ENCODE measurements at places on chromosomes 12 and 14.

GRCh38 chr12:10720974-10721650 lies 2.0 kb downstream of the YBX3 start:
- no peak for DNase-seq

- no peak for DNase-seq
These were observed 5.6 kb upstream of the ACTN1 start for GRCh38 chr14:68984686-68985085.

DNA sequence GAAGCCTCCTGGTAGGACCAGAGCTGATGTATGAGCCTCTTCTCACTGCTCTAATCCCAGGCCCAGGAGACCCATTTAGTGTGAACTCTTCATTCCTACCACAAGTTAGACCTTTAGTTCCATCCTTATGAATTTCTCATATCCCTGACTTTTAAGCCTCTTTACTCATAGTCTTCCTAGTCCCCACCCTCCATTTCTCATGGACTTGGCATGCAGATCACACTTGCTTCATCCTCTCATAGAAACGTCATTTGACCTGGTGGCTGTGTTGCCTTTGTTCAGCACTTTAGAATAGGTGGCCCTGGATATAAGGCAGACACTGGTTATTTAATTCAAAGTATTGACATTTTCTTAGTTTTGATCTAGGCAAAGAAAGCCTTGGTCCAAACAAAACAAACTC lies 99.5 kb downstream of the SLC16A7 start:
- DNase-seq = no peak

DNA sequence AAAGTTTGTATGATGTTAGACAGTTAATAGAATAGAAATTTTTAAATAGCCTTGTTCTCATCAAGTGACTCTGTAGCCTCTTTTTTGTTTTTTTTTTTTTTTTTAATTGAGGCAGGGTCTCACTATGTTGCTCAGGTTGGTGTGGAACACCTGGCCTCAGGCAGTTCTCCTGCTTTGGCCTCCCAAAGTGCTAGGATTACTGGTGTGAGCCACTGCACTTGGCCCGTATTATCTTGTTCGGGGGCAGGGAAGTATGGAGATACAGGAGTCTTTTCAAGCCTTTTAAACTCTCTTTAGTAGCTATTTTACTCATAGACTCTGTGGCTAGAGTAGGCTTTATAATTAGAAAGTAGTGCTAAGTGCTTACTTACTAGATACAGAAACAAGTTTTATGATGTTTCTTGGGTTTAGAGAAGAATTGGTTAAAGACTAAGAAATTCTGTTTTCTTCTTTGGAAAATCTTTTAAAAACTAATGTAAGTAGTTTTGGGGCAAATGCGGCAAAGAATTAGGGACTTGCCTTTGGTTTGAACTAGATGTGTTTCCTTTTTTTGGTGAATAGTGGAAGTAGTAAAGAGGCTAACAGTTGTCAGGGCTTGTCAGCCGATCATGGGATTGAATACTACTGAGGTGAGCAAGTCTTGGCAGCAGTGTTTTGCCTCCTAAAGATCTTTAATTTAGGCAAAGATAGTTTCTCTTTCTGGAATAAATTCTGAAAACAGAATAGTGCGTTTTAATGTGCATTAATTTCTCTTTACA lies 31.3 kb downstream of the FBXO34 start:
- no peak for DNase-seq

GRCh38 chr14:103367995-103368394 lies 17.2 kb upstream of the MARK3 start:
- no peak for DNase-seq

DNA sequence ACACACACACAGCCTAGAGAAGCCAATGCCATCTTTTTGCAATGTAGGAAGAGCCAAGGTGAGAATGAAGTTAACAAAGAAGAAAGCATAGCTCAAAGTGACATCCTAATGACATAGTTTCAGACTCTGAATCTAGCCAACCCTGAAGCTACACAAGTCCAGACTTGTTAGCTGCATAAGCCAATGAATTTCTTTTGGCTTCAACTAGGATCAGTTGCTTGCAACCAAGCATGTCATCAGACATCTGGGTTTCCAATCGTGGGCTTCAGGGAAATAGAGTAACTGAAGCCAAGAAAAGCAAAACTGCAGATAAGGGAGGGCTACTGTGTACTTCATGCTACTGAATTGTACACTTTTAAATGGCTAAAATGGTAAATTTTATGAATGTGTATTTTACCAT lies 4.4 kb upstream of the GPHN start:
- no peak for DNase-seq

DNA sequence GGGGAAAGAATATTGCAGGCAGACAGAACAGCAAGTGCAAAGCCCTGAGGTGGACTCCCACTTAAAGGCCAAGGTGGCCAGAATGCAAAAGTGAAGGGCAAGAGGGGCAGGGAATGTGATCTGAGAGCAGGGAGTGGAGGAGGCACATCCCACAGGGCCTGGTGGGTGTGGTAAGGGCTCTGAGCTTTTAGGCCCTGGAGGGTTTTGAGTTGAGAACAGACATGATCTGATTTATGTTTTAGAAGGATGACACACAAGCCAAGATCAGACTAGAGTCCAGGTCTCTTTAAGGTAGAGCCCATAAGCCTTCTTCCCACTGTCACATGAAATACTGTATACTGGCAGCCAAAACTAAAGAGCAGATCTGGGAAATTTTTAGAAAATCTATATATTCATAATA lies 162.5 kb downstream of the SLC38A4 start:
- no peak for DNase-seq

GRCh38 chr12:131076791-131077747 lies 123.4 kb downstream of the ADGRD1 start:
- no peak for DNase-seq

GRCh38 chr14:92175811-92176210 lies 54.0 kb downstream of the CPSF2 start:
- DNase-seq = no peak

GRCh38 chr12:121535150-121536053 lies 45.4 kb downstream of the KDM2B start:
- DNase-seq = no peak
